ENCODE measurements at places on chromosomes 2 and 18. TPM values are rescaled to one million over a fixed set of nuclear protein-coding genes. Genes with fewer than 3 reads are reported as not detected.

DNA sequence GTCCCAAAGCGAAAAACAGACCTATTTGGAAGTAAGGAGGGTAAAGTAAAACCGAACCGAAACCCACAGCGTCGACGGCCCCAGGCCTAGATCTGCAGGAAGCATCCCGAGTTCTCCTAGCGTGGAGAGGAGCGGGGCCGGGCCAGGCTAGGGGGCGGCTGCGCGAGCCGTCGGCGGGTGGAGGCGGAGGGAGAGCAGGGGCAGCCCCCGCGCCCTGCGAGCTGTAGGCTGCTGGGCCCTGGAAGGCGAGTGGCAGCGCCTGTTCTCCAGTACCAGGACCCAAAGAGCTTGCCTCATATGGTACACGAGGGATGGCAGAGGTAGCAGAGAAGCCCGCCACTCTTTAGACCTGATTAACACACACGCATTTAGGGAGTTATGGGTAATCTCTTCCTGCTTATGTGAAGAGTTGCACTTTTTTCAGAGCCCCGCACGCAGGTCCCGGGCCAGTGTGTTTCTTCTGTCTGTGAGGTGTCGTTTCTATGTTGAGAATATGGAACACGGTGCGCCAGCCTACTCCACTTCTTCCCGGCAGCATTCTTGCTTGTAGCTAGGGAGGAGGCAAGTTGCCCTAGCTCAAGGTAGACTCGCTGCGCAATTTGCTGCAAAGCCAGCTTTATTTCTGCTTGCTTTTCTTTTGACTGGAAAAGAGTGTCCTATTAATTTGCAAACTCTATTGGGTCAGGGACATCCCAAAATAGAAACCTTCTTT lies 71.1 kb downstream of the ARHGEF33 start:
- no peak for DNase-seq

DNA sequence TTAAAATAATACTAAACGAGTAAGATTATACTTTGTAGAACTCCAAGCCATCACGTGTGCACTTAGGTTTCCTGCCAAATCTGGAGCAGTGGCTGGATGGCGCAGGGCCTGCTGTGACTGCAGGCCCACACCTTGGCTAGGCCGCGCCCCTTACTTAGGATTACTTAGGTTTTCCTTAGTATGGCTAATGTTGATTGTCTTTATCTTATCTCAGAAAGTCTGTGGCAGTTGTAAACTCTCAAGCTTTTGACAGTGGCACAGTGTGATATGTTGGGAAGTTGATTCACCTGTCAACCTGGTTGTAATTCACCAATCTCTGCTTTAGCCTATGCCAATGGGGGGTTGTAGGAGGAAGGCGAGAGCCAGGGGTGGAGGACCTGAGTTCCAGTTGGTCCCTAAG lies 208.4 kb downstream of the ZNF407 start:
- DNase-seq, result no peak

TANC1 gene
- 47.5 TPM for total RNA-seq

E2F6 gene
- 16.0 TPM for total RNA-seq

GRCh38 chr18:25735459-25735858 lies 355.0 kb downstream of the SS18 start:
- no peak for DNase-seq

- no peak for DNase-seq
Measured at GRCh38 chr2:4144731-4145130, 441.4 kb downstream of the DCDC2C start.

TDRD15 gene
- total RNA-seq, result 3.8 TPM

ASXL3 gene
- total RNA-seq, result 16.8 TPM

DNA sequence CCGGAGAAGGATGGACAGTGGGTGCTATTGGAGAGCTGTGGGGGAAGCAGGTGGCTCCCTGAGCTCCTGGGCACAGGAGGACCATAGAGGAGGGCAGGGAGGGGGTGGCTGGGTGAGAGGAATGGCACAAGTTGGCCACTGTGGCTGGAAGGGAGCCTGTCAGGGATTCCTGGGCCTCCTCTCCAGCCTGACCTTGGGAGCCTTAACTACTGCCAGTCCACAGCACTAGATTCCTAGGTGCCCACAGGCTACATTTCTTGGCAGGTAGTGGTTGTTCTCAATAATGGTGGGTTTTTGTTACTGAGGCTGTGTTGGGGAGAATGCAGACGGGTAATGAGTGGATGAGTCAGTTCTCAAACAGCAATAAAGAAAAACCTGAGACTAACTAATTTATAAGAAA lies 26.0 kb downstream of the EFHD1 start:
- no peak for DNase-seq

TUBA3E gene
- not detected for total RNA-seq

Measured in urinary bladder (tissue), 4 donors.